ENCODE measurements at places on chromosomes 2 and 18.

DNA sequence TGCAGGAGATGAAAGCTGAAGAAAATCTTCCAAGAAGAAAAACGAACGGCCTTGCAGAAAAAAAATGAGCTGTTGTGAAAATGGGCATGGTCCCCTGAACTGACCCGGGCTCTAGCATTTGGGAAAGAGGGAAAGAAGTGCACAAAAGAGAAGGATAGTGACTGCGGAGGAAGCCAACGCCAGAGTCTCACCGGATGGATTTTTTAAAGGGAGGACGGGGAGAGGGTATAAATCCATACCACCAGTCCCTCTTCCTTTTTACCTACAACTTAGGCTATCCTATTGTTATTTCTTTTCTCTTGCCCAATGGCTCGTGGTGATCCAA, 601 bp downstream of the WDR35 start:
- no peak for DNase-seq

- no peak for DNase-seq
These were observed 5.1 kb downstream of the ADRA2B start for GRCh38 chr2:96111257-96111640.

GRCh38 chr2:232871418-232871834, 1.4 kb downstream of the SNORC start:
- DNase-seq = no peak

DNA sequence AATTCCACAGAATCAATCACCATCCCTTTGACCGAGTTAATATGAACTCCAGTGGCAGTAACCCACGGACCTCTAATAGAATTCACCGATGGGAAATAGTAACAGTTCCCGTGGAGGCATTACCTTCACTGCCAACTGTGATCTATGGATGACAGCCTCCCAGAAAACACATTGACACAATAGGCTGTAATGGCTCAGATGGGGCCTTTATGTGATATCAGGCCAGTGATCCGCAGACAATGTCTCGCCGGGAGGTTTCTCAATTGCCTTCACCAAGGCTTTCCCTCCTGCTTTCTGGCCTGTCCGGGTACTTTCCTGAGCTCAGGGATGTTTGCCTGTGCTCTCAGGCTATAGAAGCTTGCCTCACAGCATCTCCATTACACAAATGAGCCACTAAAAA, 34.4 kb upstream of the KLF7 start:
- DNase-seq = no peak

GRCh38 chr2:219907011-219907365, 279.6 kb downstream of the SLC4A3 start:
- no peak for DNase-seq

- peak; percentile 65 for DNase-seq
These were observed 40.2 kb upstream of the EML4 start for GRCh38 chr2:42128721-42129486.

GRCh38 chr2:112636605-112637288, 9.0 kb upstream of the SLC20A1 start:
- no peak for DNase-seq
